ENCODE measurements at places on chromosomes 3 and 15.

DNA sequence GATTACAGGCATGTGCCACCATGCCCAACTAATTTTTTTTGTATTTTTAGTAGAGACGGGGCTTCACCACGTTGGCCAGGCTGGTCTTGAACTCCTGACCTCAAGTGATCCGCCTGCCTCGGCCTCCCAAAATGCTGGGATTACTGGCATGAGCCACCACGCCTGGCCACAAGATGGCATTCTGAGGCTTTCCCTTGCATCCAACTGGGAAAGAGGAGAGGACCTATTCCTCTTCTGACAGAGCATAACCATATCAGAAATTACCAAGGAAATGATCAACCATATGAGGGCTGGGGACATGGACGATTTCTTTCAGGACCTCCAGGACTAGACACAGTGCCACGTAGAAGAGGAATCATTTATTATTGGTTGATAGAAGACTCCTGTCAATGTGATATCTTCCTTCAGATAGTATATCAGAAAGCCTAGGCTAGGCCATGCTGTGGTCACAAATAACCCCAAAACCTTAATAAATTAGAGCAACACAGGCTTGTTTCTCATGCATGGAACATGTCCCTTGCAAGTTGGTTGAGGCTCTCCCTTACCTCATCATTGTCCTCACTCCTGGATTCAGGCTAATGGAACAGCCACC lies 372.3 kb upstream of the IL12A start:
- no peak for DNase-seq

GRCh38 chr15:78872155-78872971 lies at the start of gene MORF4L1:
TSS of gene MORF4L1 (plus strand) at chr15:78872890. CDS start at chr15:78873018, 128 bp downstream.
- peak; percentile 99 for DNase-seq

GRCh38 chr15:70508561-70509281 lies 254.6 kb downstream of the UACA start:
- no peak for DNase-seq

GRCh38 chr3:131883086-131883485 lies 151.7 kb downstream of the CPNE4 start:
- DNase-seq, result no peak

- DNase-seq, result no peak
Measured at GRCh38 chr3:122497425-122497824, 17.3 kb downstream of the KPNA1 start.

DNA sequence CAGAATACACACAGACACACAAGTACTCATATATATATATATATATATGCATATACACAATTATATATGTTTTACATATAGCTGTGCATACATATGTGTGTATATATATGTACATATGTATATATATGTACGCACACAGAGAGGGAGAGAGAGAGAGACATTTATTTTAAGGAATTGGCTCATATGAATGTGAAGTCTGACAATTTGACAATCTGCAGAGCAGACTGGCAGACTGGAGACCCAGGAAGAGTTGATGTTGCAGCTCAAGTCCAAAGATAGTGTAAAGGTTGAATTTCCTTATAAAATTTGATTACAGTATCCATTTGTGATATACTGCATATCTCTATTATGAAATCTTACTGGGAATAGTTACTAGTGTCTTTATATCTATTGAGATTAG lies 1330.3 kb upstream of the CADM2 start:
- DNase-seq, result no peak

- DNase-seq, result no peak
Measured at GRCh38 chr3:175612487-175613196, 753.5 kb downstream of the NAALADL2 start.

DNA sequence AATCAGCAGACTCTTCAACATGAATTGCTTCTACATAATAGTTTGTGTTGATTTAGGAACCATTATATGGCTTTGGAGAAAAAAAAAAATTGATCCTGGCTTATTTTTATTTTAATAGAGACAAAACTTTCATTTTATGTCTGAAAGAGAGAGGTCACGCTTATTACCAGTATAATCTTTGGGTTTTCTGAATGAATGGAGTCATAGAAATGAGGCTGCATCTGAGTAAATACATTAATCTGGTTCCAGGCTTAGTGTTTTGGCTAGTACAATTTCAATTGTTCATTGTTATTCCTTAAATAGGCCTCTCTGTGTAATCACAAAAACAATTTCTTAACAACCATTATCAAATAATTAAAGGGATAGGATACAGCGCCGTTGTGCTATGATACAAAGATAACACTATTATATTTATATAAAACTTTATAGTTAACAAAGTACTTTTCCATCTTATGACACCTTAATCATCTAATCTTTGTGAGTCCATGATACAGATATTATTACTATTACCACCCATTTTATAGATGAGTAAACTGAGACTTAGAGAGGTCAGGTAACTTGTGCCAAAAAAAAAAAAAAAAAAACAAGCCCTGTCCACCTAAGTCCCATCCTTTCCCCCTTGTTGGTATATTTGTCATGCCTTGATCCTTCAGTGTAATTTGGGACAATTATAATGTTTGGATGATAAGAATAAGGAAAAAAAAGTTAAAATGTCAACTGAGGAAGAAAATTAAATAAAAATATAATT lies 41.8 kb upstream of the GOLM2 start:
- DNase-seq, result no peak

GRCh38 chr3:180078592-180078991 lies 41.9 kb upstream of the PEX5L start:
- no peak for DNase-seq

- no peak for DNase-seq
Measured at GRCh38 chr3:193677734-193678133, 84.7 kb downstream of the OPA1 start.

GRCh38 chr3:24601066-24601939 lies 106.7 kb upstream of the THRB start:
- no peak for DNase-seq

GRCh38 chr15:76062286-76062685 lies 2.5 kb downstream of the TMEM266 start:
- DNase-seq, result no peak

DNA sequence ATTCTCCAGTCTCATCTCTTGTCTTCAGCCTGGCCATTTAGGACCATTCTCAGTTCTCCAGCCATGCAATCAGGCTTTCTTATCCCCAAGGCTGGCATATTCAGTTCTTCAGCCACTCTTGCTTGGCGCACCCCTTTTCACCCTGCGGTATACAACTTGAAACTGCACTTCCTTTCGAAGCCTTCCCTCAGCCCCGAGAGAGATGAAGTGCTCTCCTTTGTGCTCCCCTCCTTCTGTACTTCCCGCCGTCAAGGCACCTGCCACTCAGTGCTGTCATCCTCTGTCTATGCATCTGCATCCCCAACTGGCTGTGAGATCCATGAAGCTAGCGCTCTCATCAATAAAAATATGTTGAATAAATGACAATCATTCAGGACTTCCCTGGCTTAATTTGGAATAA lies 45.7 kb downstream of the MORC1 start:
- no peak for DNase-seq

DNA sequence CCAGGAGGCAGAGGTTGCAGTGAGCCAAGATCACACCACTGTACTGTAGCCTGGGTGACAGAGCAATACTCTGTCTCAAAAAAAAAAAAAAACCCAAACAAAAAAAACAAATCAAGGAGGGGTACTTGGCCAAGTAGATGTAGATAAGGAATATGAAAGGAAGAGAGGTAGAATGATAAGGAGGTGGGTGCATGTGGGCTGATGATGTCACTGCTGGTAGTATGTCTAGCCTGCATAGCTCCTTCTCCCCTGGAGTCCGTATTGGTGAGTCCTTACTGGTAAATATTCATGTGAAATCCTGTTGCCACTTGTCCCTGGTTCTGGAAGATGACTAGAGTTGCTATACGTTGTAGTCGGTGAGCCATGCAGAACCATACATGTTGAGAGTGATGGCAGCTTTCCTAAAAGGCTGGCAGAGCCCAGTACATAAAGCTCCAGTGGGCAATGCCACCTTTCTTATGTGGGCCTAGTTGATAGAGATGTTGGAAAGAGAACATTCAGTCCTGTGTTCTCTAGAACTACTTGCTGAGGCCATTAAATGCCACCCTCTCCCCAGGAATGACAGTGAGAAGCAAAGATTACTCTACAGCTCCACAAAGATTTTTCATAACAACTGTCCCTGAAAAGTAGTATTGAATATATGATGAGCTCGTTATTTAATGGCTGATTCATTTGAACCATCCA lies 11.0 kb downstream of the KAT2B start:
- DNase-seq, result no peak

DNA sequence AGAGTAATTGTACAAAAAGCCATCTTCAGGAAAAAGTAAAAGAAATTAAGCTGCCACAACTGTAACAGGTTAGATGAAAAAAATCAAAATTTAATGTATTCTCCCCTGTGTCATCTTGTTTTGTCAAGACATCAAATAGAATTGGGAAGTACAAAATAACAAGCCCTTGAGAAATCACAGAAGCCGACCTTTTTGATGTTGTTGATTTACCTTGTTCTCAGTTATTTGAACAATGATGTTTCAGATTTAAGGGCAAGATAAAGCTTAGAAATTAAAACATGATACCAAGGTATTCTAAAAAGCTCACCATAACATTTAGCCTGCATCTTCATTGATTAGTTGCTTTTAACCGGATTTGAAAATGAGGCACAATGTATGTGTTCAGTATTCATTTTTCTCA lies 523.0 kb downstream of the FOXP1 start:
- DNase-seq, result no peak

GRCh38 chr15:69997813-69998212 lies 99.9 kb downstream of the TLE3 start:
- no peak for DNase-seq

- DNase-seq, result no peak
Measured at GRCh38 chr3:23481011-23481615, 278.0 kb downstream of the UBE2E2 start.

DNA sequence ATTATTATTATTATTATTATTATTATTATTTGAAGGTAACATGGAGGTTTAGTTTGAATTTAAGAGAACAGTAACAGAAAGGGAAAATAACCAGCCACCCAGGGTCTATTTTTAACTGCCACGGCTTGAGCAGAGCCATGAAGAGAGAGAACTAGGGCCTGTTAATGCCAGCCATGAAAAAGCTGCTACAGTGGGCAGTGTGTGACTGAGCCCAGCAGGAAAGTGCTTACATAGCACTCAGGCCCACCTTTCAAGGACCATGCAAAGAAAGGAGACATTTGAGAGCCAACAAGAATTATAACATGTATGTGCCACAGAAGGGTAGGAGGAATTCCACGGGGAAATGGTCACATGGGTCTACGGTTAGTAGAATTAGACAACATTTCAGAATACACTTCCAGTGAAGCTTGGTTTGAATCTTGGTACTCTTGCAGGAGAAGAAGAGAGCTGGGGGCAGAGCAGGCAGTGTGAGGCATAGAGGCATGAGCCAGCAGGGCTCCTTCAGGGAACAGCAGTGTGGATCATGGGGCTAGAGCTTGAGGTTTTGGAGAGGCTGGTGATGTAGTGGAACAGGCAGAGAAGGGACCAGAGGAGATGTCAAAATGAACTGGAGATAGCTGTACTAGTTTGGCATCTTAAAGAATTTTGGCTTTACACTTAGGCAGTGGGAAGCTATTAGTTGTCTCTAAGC lies 140.7 kb downstream of the CMSS1 start:
- DNase-seq, result no peak

- DNase-seq, result no peak
Measured at GRCh38 chr15:70327856-70328678, 230.3 kb upstream of the TLE3 start.

DNA sequence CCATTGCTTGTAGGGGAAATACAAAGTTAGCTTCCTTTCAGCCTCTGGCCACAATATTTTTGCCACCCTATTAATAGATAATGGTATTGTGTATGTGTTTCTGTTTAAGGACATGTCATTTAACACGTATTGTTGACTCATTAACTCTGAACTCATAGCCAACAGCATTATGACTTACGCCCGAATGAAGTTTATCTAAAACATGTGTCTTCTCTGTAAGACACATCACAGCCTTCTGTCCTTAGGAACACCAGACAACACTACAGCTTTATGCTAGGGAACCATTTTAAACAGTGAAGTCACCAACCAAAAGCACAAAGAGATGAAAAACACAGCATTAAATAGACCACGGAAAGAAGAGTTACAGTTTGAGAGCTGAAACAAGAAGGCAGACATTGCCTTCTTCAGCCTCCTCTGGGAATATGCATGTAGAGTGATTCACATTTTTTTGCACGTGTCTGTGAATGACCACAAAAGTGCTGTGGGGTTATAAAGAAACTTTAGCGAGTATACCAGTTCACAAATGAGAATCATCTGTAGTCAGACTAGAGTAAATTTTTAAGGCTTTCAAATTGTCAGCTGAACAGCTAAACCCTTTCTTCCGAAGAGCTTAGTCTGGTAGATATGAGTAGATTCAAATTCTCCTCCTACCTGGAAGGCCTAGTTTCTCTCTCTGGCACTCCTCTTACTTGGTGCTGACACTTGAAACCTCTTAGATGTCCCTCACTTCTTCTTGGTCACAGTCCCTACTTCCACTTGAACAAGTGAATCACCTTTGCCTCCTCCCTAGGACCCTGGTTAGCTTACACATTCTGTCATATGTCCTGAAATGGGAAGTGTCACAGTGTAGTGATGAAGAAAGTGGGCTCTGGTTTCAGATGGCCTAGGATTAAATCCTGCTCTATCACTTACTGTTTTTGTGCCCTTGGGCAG lies 32.2 kb downstream of the MCTP2 start:
- DNase-seq, result no peak

- no peak for DNase-seq
Measured at GRCh38 chr3:158765518-158766205, 33.4 kb upstream of the RARRES1 start.

- no peak for DNase-seq
Measured at GRCh38 chr3:157830556-157831236, 275.5 kb downstream of the SHOX2 start.

DNA sequence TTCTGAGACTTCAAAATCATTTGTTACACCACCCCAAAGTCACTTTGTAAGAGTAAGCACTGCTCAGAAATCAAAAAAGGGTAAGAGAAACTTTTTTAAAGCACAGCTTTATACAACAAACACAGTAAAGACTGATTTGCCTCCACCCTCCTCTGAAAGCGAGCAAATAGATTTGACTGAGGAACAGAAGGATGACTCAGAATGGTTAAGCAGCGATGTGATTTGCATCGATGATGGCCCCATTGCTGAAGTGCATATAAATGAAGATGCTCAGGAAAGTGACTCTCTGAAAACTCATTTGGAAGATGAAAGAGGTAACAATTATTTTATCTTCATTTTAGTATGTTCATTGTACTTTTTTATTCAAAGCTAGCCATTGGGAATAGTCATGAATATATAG lies 32.6 kb downstream of the BLM start:
- no peak for DNase-seq

GRCh38 chr3:141796081-141796888 lies 33.1 kb downstream of the GRK7 start:
- DNase-seq, result peak; percentile 25

- DNase-seq, result no peak
Measured at GRCh38 chr3:3468596-3468995, 289.1 kb upstream of the CRBN start.

DNA sequence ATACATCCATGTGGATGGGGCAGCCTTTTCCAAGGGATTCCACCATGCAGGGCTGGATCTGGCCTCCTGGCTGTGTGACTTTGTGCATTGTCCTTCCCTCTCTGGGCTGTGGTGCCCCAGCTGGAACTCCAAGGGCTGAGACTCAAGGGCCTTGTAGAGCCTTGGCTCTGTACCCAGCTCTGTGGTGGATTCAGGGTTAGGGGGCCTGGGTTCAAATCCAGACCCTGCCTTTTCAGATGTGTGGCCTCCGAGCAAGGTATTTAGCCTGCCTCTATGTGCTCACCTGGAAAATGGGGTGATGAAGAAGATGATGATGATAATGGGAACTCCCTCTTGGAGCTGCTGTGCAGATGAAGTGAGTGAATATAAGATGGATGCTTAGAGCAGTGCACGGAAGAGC lies 161.9 kb downstream of the WNT7A start:
- DNase-seq, result no peak

Data from left lung (tissue), 14 donors.